ENCODE measurements at places on chromosomes 2 and 18.

DNA sequence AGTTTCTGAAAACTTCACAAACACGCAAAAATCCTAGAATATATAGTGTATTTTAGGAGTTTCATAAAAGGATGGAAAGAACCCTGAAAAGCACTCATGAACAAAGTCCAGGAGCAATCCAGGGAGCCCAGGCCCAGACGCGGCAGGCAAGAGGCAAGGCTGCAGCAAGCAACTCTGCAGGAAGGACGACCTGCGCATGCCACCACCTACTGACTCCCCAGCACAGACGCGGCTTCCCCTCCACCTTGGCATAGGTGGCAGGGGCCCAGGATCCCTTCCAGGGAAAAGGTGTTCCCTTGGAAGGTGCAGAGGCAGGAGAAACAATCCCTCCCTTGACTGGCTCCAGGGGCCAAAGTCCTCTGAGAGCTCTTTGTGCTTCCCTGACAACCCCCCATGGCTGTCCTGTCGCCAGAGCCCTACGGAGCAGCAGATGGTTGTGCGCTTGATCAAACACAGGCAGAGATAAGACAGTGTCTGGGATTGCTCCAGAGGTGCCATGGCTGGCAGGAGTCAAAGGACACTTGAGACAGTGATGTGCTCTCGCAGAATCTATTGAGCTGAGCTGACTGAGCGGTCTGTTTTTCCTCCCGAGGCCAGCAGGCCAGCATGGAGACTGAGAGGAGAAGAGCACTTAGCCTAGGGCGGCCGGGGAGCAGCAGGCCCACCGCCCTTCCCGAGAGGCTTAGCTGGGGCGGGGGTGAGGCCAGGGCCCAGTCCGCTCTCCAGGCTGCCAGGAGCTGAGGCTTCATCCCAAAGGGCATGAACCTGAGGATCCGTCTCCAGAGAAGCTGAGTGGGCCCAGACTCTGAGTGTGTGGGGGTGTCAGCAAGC lies 10.8 kb upstream of the AMER3 start:
- no peak for DNase-seq

DNA sequence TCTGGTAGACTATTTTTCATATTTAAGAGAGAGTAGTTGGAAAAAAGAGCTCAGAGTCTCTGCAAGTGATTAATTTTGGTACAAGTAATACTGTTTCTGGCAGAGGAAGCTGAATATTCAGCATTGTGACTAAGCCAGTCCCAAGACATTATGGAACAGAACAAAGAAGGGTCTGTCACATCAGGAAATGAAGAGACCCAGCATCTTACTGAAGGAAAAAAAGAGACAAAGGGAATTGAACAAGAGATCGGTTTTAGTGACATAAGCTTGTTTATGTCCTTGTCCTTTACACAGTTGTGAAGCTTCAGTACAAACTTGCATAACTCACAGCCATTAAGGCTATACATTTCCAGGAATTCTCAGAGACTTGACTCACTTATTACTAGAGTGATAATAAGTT lies 568.5 kb upstream of the SLC8A1 start:
- DNase-seq: no peak

- no peak for DNase-seq
Measured at GRCh38 chr2:237527233-237527632, 39.1 kb upstream of the PRLH start.

GRCh38 chr2:44107086-44107740 lies 61.5 kb upstream of the PPM1B start:
- no peak for DNase-seq

DNA sequence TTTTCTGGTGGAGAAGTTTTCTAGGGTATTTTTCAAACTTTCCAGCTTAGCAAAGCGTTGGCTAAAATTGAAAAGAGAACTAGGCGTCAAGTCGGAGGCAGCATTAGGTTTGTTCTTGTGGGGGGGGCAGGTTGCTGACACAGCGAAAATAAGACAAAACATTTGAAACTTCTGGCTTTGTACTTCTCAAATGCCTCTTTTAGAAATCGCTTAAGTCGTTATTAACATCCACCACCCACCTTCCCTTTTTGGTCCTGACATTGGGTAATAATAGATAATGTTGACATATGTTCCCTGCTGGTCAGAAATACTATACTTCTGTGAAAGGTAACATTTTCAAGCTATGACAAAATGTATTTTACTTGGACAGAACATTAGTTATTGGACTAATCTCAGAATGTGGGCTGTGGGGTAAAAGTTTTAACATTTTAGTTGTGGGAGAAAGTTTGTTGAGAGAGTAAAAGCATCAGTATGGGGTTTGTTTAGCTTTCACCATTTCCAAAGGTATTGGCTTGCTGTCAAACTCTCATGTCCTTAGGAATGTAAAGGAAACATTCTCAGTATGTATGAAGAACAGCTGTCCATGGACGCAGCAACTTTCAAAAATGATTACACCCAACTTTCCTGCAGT lies 88.1 kb upstream of the ZEB2 start:
- no peak for DNase-seq

GRCh38 chr2:221848286-221848685 lies 276.2 kb upstream of the EPHA4 start:
- no peak for DNase-seq
